ENCODE measurements at places on chromosomes 7 and 10.

GRCh38 chr7:11726794-11727155 is 105.2 kb downstream of the THSD7A start:
- DNase-seq, result peak; percentile 33

DNA sequence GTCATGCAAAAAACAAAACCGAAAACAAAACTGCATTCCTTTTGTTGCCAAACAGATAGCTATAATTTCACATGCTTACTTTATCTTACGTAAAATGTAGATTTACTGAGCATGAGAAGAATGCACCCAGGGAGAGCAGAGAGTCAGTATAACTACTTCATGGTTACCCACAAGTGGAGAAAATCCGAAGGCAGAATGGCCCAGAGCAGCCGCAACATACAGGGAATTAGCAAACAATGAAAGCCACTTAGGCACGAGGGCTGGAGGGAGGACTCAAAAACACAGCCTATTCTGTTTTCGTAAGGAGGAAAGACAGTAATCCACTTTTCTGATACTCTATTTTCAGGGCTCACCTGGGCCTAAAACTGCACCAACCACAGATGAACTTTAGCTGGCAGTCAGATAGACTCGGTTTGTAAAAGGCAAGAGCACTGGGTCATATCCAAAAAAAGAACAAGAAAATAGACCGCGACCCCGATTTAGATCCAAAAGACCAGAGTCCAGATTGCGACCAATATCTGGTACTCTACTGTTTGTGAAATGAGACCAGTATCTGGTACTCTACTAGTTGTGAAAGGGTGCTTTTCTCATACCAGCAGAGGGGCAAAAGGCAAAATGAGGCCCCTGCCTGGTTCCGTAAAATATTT is 1.3 kb downstream of the ITPRIP start:
- DNase-seq, result no peak

DNA sequence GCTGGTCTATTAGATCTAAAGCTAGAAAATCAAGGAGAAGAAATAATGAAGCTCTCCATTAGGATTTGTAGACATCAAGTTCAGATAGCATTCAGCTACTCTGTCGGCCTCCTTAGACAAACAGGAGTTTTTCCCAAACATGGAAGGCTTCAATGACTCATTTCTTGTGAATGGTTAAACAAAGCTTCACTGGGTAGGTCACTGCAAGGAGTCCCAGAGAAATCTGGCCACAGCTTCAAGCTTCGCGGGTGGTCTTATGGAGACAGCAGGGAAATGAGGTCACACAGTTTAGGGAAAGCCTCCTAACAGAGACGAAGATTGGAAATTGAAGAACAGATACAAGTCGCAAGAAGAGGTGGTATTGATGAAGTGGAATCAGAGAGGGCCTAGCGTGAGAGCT is 22.6 kb upstream of the LRRC72 start:
- DNase-seq, result no peak

GRCh38 chr10:80502621-80503583 is 34.8 kb upstream of the SH2D4B start:
- no peak for DNase-seq
